Activated T-cell treated with anti-CD3 and anti-CD28 coated beads for 4 hours (primary cell): ENCODE measurements at places on chromosomes 12 and 14.

DNA sequence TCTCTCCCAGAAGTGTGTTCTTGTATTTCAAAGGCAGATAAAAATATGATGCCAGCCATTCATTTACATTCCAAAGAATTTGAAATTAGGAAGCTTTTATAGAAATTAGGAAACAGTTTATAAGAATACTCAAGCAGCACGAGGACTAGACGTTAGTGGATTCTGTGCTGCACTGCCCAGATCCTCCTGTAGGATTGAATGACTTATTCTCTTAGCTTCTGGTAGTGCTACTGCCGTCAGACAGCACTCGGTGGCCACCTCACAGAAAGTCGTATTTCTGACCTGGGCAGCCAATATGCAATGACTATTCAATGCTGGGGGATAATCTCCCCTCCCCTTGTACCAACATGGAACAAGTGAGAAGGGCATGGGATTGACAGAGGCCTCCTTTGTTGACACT lies 326.4 kb downstream of the RPL10L start:
- DNase-seq: no peak

DNA sequence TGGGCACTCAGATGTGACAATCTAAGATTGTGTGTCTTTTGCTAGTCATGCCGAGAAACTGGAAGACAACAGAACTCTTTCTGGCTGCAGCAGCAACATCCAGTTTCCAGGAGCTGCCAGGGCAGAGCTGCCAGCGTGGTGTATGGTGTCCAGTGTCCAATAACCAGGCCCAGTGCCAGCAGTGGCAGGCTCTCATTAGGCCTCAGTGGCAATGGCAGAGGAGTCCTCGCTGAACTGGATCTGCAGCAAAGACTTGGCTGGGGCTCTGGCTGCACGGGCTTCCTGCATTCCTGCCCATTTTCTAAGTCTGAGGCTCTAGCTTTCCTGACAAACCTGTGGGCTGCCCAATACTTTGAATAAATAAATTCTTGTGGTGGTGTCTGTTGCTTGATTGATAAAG lies 26.2 kb upstream of the PPM1A start:
- no peak for DNase-seq

- DNase-seq: no peak
Observed at GRCh38 chr12:86772696-86773095, 516.5 kb upstream of the MGAT4C start.

DNA sequence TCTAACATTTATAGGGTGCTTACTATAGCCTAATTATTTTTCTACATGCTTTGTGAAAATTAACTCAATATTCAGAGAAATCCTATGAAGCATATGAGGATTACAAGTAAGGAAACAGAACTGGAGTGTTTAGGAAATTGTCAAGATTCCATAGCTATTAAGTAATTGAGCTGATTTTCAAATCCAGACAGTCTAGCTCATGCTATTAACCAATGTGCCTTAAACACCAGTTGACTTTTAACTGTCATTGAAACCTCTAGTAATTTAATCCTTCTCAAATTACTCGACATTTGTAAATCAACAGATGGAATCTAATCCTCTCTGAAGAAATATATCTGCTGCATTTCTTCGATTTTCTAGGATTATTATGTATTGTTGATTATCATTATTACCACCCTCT lies 488.9 kb downstream of the MDGA2 start:
- DNase-seq: no peak

- DNase-seq: no peak
Observed at GRCh38 chr12:111248236-111249017, 120.5 kb downstream of the PHETA1 start.

DNA sequence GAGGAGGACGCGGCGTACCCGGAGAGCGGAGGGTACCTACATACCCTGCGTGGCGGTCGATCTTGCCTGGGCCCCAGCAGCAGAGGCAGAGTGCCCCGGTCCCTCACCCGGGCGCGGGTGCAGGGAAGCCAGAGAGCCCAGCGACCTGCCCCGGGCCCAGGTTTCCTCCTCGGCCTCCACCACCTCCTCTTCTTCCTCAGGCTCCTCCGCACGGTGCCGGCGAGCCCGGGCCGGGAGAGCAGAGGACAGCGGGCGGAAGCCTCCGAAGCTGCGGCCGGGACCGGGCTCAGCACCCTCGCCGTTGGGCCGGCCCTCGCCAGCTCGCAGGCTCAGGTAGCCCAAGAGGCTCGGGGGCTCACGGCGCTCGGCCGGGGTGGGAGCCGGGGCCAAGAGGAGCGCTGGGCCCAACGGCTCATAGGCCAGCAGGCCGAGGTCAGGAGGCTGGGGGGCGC lies 6.6 kb downstream of the ZNF219 start:
- no peak for DNase-seq

GRCh38 chr12:6784296-6784695 lies 5.0 kb upstream of the CD4 start:
- no peak for DNase-seq

DNA sequence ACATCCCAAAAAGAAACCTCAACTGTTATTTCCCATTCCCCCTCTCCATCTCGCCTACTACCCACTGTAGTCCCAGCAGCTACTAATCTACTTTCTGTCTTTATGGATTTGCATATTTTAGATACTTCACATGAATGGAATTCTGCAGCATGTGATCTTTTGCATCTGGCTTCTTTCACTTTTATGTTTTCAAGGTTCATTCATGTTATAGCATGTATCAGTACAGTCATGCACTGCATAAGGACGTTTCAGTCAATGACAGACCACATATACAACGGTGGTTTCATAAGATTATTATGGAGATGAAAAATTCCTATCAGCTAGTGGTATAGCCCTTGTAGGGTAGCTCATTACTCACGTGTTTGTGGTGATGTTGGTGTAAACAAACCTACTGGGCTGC lies 24.5 kb downstream of the PCNX4 start:
- DNase-seq: no peak

- no peak for DNase-seq
Observed at GRCh38 chr12:104175726-104176247, 37.8 kb upstream of the NFYB start.

DNA sequence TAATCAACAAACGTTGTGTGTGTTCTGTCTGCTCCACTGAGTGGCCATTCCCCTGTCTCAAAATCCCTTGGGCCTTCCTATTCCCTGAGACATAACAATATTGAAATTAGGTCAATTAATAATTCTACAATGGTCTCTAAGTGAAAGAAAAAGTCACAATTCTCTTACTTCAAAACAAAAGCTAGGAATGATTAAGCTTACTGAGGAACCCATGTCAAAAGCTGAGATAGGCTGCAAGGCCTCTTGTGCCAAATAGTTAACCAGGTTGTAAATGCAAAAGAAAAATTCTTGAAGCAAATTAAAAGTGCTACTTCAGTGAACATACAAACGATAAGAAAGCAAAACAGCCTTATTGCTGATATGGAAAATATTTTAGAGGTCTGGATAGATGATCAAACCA lies 65.0 kb upstream of the AMIGO2 start:
- no peak for DNase-seq

- no peak for DNase-seq
Observed at GRCh38 chr12:1064317-1064716, 73.3 kb downstream of the ERC1 start.

- no peak for DNase-seq
Observed at GRCh38 chr14:89853936-89854693, 100.4 kb downstream of the EFCAB11 start.

- no peak for DNase-seq
Observed at GRCh38 chr12:69733638-69734037, 5.0 kb upstream of the RAB3IP start.

DNA sequence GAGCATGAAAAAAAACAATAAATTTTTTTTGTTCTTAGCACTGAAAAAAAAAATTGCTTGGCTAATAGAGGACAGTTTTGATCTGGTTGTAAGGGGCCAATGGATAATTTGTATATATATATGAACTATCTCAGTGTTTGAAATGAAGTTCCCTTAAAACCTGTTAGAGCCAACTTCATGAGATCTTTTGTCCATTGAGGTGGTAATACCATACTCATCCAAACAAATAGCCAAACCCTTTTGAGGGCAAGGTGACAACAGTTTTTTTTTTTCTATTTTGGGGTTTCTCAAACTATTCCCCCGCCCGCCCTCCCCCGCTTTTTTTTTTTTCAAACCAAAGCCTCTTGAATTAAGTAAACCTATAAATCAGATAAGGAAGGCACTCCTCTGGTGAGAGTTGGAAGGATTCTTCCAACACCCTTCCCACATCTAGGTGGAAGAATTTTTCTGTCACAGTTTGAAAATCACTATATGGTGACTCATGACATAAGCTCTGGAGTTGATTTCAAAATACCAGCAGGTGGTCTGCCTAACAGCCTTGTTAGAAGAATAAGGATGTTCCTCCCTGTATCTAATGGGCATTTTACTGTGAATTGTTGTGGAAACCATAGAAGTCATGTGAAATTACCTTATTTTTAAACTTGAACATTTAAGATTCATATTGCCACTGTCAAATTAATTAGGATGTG lies 10.2 kb downstream of the ARHGAP5 start:
- DNase-seq: no peak

DNA sequence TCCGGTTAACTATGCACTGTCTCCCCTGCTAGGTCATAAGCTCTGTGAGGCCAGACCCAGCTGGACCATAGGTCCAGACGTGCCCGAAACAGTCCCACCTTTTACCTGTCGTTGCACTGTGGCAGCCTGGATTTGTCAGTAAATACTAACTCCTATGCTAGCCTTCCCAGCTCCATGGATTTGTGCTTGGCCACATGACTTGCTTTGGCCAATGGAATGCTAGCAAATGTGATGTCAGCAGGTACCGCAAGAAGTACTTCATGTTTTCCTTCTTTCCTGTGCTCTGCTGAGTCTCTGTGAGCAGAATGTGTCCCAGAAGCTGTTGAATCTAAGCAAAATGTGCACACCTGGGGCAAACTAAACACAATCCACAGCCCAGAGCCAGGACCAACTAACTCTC lies 157.2 kb downstream of the ANO2 start:
- DNase-seq: no peak

DNA sequence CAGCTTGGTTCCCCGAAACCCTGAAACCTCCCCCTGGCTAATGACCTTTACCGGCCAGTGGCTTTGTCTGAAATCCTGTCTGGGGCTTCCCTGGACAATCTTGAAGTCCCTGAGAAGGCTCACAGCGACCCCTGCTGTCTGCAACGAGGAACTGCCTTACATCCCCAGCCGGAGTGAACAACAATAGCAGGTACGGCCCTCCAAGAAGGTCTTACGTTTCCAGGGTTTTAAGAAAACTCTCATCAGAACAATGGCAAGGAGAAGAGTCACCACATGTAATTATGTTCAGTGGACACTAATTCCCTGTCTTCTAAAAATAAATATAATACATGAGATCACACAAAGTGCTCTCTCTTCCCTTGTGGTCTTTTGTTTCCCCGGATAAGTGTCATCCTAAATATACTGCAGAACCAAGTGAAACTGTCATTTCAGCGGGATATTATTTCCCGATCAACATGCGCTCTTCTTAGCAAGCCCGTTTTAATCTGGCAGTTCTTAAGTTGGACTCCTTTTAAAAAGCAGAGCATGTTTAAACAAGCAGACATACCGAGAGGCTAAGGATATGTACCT lies 53.3 kb downstream of the RBM19 start:
- peak; percentile 28 for DNase-seq

- no peak for DNase-seq
Observed at GRCh38 chr14:99572173-99572999, 31.6 kb downstream of the CCDC85C start.

GRCh38 chr12:84637926-84638325 lies 274.7 kb downstream of the SLC6A15 start:
- no peak for DNase-seq

DNA sequence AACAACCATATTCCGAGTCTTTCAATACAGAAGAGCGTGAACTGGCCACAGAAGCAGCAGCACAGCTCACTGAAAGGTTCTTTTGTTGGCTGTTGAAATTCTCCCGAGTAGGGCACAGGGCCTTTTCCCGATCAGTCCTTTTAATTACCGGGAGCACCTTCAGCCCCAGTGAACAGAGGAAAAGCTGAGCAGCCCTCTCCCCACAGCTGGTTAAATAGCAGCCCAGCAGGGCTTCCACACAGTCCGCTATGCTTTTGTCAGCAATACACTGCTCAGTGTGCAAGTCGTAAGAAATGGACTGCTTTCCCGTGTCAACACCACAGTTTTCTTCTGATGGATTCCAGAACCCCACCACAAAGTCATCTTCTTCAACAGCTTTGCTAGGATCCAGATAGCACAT lies 61.3 kb downstream of the DICER1 start:
- no peak for DNase-seq

GRCh38 chr14:68264260-68264569 lies 444.6 kb downstream of the RAD51B start:
- DNase-seq: no peak

DNA sequence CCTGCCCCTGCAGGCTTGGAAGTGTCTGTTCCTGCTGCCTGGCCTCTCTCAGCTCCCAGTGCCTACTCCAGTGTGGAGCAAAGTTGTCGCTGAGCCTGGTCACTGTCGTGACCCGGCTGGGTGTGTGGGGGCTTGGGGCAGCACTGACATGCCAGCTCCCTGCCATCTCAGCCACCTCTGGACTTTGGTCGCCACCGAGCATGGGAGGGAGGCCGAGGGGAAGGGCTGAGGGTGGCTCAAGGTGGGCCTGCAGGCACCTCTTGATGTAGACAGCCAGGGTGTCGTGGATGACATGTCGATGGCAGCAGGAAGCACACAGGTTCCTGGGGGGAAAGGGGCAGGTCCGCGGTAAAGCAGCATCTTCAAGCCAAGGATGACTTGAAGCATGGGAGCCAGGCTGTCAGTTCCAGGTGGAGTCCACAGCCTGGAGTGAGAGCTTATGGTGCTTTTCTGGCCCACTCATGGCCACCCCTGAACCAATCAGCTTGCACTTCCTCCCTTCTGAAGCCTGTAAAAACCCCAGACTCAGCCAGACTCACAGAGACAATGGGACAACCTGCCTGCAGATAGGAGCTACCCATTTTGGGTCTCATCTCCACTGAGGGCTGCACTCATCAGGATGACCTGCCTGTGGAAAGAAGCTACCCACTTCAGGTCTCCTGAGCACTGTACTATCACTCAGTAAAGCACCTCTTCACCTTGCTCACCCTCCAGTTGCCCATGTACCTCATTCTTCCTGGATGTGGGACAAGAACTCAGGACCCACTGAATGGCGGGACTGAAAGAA lies 210.1 kb downstream of the MON2 start:
- no peak for DNase-seq

- no peak for DNase-seq
Observed at GRCh38 chr14:89589400-89590118, 172.5 kb upstream of the FOXN3 start.

DNA sequence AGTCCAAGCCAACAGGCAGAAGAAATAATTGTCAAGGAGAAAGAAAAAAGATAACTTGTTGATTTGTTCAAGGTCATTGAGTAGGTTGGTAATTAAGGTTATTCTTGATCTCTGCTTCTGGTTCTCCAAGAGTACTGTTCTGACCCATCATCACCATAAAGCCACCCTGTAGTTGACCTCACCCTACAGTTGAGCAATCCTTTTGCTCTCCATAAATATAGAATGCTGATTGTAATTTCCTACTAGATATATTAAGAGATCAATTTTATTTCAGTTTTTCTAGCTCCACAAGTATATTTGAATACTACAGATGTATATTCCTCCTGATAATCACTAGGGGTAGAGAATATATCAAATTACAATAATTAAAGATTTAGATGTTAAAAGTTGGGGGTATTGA lies 350.5 kb upstream of the PDE3A start:
- DNase-seq: no peak

- DNase-seq: no peak
Observed at GRCh38 chr14:90642244-90642717, 173.9 kb downstream of the TTC7B start.

GRCh38 chr14:60248697-60249318 lies at the start of gene PPM1A:
Gene PPM1A, plus strand, starts transcription at chr14:60249221. Its CDS starts 33,483 bp downstream, at chr14:60282704.
- DNase-seq: peak; percentile 92
